ENCODE measurements at places on chromosomes 16 and 17.

- no peak for DNase-seq
These were observed 27.5 kb downstream of the TRPV2 start for GRCh38 chr17:16442594-16443510.

GRCh38 chr17:62778990-62779681, 29.0 kb downstream of the MARCHF10 start:
- no peak for DNase-seq

GRCh38 chr17:75652934-75653549, 13.9 kb downstream of the RECQL5 start:
- peak; percentile 31 for DNase-seq

GRCh38 chr17:64091571-64091970, 38.4 kb downstream of the ERN1 start:
- no peak for DNase-seq

- DNase-seq = no peak
These were observed 21.7 kb upstream of the UBTF start for GRCh38 chr17:44241106-44241624.

GRCh38 chr17:49471089-49471683, 23.9 kb upstream of the NGFR start:
- DNase-seq = no peak

- peak; percentile 90 for DNase-seq
These were observed 31.2 kb downstream of the NSMCE1 start for GRCh38 chr16:27237219-27238015.

- no peak for DNase-seq
These were observed 70.3 kb upstream of the LGALS9 start for GRCh38 chr17:27560668-27561067.

DNA sequence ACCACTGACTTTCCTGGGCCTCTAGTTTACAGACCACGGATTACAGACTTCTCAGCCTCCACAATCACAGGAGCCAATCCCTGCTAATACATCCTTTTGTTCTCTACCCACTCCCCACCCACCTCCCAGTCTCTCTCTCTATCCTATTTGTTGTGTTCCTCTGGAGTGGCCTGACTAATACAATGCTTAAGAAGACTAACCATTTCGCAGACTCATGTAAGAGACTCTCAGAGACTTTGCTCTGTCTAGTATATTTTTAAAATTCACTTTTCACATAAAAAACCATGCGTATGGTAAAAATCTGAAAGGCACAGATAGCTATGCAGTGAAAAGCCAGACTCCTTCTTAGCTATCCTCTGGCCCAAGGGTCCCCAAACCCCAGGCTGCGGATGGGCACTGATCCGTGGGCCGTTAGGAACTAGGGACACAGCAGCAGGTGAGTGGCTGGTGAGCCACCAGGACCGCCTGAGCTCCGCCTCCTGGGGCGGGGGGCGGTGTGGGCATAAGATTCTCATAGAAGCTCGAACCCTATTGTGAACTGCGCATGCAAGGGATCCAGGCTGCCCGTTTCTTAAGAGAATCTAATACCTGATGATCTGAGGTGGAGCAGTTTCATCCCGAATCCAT, 7.6 kb downstream of the PIK3R6 start:
- DNase-seq = no peak

DNA sequence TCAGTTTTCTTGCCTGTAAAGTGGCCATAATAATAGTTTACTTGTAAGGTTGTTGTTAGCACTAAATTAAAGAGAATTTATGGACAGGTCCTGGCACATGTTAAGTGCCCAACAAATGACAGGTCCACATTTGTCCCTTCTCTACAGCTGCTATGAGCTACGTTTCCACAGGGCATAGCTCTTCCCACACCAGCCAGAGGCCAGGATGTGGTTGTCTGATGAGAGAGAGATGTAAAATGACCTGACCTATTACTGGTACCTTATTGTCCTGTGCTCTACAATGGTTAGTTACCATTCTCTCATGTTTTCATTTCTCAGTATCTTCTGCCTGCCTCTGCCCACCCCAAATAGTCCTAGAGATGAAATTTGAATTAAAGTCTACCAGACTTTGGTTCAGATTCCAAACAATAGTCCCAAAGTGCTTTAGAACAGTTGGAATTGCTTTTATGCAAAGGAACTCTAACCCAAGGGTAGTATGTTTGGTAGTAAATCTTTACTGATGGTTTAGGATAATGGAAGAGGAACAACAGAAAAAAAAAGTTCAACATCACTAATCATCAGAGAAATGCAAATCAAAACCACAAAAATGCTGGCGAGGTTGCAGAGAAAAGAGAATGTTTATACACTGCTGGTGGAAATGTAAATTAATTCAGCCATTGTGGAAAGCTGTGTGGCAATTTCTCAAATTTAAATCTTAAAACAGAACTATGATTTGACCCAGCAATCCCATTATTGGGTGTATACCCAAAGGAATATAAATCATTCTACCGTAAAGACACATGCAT, 57.1 kb upstream of the ANKFN1 start:
- no peak for DNase-seq

- DNase-seq = no peak
These were observed 610 bp upstream of the PEX12 start for GRCh38 chr17:35578929-35579432.

- DNase-seq = peak; percentile 16
These were observed 102.4 kb downstream of the CCT6B start for GRCh38 chr17:34858591-34859565.

DNA sequence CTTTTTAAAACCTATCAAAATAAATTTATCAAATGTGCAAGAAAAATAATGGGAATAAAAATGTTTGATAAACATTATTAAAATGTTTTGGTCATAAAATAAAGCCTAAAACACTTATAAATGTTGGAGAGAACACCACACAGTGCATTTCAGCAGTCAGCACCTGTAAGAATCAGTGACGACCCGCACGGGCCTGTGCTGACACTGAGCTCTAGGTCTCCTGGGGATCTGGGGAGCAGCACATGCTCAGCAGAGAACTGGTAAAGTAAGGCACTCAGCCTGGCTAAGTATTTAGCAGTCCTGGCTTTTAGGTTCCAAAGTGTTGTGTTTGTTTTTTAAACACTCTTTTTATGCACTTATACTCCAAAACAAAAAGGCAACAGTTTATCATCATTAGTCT, 46.9 kb downstream of the HELZ start:
- no peak for DNase-seq

- peak; percentile 31 for DNase-seq
These were observed 441 bp downstream of the CMTM4 start for GRCh38 chr16:66695935-66696668.

GRCh38 chr16:62077998-62078397, 41.8 kb upstream of the CDH8 start:
- no peak for DNase-seq

DNA sequence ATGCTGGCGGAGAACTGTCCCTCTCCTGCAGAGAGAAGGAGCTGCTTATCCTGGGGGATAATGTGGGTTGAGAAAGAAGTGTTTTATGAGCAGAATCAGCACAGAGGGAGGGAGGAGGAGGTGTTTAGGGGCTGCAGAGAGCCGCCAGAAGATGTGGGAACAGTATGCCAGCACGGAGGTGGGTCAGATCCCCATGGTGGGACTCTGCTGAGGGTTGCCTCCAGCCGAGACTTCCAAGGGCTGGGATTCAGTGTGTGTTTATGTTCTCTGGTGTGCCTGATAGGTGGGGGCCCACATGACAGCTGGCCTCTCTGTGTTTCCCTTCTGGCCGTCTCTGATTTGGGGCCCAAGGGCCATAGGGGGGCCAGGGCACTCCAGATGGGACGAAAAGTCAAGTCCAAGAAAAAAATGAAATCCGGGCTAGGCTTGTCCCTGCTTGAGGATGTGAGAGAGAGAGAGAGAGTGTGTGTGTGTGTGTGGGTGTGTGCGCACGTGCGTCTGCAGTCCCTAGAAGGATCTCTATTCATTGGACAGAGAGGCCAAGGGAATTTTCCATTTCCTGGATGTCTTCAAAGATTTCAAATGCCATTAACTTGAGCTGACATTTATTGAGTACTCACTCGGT, 21.6 kb downstream of the PRKCB start:
- peak; percentile 19 for DNase-seq

DNA sequence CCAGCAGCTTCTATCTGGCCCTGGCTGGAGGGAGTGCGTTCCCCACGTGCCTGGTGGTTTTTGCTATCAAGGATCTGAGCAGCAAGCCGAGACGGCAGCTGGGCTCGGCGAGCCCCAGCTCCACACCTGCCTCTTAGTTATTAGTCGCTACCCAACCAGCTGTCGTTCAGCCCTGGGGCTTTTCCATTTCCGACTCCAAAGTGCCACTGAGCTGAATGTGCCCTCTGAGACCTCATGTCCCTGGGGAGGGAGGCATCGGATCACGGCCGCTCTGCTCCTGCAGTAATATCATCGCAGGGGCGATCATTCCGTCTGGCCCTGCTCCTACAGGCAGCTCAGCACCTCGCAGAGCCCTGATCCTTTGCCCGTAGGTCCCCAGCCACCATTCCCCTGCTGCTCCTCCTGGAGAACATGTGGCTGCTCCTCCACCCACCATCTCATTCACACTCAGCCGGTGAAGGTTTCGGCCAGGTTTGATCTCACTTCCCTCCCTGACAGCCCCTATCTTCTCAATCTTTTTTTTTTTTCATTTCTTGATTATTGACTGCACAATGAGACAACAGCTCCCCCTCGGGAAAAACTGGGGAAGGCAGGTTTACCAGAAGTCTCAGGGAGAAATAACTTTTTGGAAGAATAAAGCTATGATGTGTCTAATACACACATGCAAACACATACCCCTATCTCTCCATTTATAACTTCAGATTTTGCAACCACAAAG, 86.7 kb downstream of the ZFHX3 start:
- no peak for DNase-seq

- DNase-seq = no peak
These were observed 1.5 kb upstream of the TOX3 start for GRCh38 chr16:52548261-52549010.

DNA sequence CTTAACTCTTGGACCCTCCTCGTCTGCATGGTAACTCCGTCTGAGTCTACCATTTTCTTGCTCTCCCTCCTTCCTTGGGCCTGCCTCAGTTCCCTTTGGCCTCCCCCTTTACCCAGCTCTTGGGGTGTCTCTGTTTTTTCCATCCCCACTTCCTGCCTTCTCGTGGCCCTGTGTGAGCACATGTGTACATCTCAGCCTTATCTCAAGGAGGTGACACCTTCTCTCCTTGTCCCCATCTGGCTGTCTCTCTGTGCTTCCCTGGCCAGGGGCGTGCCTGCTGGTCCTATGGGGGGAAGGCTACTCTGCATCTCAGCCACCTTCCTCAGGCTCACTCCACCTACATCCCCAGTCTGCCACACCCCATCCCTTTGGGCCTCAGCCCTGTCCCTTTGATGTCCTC, 6.6 kb downstream of the CTF1 start:
- peak; percentile 29 for DNase-seq

DNA sequence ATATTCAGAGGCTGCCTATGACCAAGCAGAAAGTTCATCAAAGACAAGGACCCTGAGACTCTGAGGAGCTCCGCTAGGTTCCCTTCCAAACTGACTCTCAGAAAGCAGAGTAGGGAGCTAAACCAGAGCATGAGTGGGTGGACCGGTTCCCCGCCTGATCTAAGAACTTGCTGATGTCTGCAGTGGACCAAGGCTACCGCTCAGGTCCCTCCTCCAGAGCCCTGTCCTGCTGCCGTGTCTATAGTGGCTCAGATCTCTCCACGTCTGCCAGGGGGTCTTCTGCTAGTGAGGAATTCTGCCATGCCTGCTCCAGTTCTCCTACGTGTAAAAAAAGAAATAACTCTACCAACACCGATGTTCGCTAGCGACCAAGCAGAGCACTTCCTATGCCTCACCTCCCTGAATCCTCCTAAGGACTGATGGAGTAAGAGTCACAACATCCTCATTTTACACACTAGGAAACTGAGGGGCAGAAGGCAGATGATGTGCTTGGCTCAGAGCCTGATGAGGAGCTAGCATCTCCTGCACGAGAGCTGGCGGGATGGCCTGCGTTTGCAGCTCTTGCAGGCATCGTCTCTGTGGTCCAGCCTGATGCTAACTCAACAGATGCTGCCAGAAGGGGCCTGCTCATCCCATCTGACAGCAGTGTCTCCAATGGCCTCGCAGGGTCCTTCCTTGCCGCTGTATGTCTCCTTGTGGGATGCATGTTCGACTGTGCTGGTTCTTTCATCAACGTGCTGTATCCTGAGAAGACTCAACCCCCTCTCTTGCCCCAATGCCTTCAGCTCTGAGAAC, 265.5 kb downstream of the C16orf95 start:
- DNase-seq = no peak

GRCh38 chr16:89418352-89418751, 72.0 kb downstream of the ANKRD11 start:
- no peak for DNase-seq

- DNase-seq = no peak
These were observed 1.0 kb downstream of the TOP2A start for GRCh38 chr17:40416671-40417070.

DNA sequence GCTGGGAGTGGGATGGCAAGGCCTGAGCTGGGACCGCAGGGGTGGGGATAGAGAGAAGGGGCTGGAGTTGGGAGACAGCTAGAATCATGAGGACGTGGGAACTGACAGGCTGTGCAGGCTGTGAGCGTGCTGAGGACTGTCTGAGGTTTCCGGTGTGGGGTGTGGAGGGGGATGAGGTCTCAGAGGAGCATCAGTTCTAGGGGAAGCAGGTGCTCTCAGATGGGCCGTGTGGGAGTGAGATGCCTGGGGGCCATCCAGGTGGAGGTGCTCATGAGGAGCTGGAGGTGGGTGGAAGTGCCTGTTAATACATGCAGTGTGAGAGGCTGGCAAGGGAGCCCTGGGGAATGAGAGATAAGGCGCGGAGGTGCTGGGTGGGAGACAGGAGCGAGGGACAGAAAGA, 27.2 kb downstream of the HASPIN start:
- DNase-seq = peak; percentile 44

DNA sequence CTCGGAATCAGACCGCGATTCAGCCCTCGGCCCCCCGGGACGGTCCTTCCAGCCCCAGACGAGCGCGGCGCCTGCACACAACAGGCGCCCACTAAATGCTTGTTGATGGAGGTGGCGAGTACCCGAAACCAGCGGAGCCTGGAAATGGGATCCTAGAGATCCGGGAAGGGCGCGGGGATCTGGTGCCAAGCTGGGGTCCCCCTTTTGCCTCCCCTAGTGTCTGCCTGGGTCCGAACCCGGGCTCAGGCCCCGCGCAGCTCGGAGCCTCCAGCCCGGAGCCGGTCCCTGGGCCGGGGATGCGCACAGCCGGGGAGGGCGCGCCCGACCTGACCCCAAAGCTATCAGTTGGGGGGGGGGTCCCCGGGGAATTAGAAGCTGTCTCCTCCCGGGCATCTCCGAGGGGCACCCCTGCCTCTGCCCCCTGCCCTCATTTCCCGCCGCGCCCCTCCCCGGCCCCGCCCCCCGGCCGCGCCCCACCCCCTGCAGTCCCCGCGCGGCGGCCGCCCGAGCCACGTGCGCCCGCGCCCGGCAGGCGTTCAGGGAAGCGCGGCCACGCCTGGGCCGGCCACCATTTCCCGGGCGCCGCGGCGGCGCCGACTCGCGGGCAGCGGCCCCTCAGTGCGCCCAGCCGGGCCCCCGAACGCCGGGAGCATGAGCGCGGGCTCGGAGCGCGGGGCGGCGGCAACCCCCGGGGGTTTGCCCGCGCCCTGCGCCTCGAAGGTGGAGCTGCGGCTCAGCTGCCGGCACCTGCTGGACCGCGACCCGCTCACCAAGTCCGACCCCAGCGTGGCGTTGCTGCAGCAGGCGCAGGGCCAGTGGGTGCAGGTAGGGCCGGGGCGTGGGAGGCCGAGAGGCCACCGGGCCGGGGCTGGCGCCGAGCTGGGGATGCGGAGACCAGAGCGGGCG, at the start of gene CPNE7:
TSS of gene CPNE7 (plus strand) at position 512 of the 906 bp plus-strand sequence. CDS start at position 652, 140 bp downstream.
- DNase-seq = no peak
